ENCODE measurements at places on chromosomes 2 and 18. TPM values are rescaled to one million over a fixed set of nuclear protein-coding genes. Genes with fewer than 3 reads are reported as not detected.

The NGEF gene
- 10.1 TPM for polyA plus RNA-seq

The STARD6 gene
- polyA plus RNA-seq: not detected

The TBC1D8 gene
- polyA plus RNA-seq: 7.8 TPM

The FSHR gene
- polyA plus RNA-seq: not detected

The BMP10 gene
- not detected for polyA plus RNA-seq

The SYT4 gene
- 2.4 TPM for polyA plus RNA-seq

The C2orf78 gene
- polyA plus RNA-seq: not detected

The HNMT gene
- 36.1 TPM for polyA plus RNA-seq

The RABL2A gene
- 34.4 TPM for polyA plus RNA-seq

The SLC30A3 gene
- 1.3 TPM for polyA plus RNA-seq

The FZD7 gene
- polyA plus RNA-seq: 1.5 TPM

GRCh38 chr18:62651276-62652056 is 63.9 kb upstream of the PHLPP1 start:
- DNase-seq: no peak

GRCh38 chr2:53854678-53855077 is 5.1 kb downstream of the GPR75 start:
- DNase-seq: no peak

DNA sequence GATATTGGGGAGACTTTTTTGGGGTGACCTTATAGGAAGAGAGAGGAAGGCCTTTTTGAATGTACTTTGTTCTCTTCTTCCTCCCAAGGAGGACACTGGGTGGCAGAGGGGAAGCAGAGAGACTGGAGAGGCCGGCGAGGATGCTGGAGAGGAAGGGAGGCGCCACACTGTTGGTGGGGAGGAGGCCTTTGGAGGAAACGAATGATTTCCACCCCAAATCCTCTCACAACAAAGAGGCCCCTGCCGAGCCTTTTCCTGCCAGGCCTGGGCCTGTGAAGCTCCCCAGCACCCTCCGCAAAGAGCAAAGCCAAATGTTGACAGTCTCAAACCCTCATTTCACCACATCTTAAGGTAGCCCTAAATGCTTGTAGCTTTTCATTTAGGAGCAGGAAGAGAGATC is 59.0 kb upstream of the UPP2 start:
- no peak for DNase-seq

DNA sequence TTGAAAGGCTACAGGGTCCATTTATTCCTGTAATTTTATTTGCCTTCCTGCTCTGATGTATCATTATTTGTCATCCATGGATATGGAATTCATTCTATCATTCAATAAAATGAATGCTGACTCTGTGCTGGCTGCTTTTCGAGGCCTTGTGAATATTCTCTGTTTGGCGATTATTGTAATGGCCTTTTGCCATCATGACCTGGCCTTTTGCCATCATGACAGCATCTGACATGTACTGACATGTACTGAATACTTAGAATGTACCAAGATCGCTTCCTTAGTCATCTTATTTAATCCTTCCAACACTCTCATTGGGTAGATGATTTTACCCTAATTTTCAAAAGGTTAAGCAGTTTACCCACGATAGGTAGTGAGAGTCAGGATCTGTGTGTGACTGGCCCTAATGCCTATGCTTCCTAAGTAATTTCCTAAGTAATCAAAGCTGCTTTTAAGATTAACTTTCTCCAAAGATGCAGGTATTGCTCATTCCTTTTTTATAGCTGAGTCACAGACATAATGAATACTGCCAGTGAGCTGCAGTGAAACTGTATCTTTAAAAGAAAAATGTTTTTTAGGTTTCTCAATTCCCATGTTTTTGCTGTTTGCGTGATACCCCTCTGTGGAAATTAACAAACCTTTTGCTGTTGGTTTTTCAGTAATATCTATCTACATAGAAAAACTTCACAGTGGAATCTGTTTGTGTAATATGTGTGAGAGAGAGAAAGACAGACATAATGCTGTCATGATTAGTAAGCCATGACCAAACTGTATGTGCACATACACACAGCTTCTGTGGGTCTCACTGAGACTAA is 127.8 kb downstream of the CERS6 start:
- DNase-seq: peak; percentile 70

- DNase-seq: no peak
Observed at GRCh38 chr18:13363359-13363758, 144.8 kb downstream of the LDLRAD4 start.

DNA sequence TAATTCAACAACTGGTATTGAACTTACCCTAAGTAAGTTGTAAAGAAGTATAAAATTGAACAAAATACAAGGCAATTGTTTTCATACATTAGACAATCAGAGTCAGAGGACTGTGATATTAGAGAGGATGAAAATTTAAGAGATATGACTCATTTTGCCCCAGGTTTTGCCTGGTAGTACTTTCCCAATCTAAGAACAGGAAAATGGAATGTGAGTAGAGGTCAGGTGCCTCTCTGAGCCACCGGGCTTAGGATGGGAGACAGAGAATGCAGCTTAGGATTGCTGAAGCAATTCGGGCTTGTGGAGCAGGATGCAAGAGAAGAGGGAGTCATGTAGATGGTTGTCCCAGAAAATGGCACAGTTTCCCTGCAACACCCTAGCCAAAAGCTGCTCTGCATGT is 219.7 kb upstream of the CHST9 start:
- DNase-seq: no peak

GRCh38 chr2:232365621-232366321 is 12.8 kb upstream of the ALPP start:
- no peak for DNase-seq

GRCh38 chr2:208334230-208334629 is 68.2 kb downstream of the PIKFYVE start:
- no peak for DNase-seq

GRCh38 chr2:170202437-170202836 is 24.5 kb downstream of the MYO3B start:
- DNase-seq: no peak

DNA sequence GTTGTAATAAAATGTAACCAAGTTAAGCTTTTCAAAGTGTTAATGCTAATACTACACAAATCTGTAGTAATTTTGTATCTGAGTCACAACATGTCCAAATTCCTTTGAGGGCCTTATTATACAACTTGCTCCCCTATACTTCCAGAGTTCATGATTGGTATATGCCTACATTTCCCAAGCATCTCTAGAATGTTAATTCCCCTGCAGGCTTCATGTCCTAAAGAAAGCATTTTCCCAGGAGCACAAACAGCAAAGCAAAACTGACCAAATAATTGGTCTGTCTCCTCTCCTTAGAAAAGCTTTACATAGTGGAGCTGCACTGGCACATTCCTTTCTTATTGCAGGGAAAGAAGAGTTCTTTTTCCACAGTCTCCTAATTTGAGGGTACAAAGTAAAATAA is 3.7 kb downstream of the ALS2 start:
- DNase-seq: no peak

DNA sequence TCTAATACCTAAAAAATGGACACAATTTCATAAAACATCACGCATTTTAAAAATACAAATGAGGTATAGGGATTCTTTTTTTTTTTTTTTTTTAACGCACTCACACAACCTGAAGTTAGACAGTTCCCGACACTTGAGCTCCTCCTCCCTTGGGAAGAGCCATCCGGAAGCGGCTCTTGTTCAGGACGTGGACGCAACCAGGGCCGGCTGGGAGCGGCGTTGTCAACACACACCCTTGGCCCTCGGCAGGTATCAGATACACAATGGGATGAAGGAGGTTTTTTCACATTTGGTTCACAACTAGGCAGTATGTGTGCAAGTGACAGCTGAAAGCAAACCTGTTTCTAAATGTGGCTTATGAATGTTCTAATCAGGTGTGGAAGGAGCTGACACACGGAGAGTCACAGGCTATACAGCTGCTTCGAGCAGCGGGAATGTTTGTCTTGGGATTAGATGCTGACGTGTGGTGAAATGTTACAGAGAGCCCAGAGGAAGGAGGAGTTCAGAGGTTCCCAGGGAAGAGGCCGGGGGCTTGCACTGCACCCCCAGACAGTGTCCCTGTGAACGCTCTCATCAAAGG is 111.1 kb downstream of the PXDN start:
- DNase-seq: no peak

DNA sequence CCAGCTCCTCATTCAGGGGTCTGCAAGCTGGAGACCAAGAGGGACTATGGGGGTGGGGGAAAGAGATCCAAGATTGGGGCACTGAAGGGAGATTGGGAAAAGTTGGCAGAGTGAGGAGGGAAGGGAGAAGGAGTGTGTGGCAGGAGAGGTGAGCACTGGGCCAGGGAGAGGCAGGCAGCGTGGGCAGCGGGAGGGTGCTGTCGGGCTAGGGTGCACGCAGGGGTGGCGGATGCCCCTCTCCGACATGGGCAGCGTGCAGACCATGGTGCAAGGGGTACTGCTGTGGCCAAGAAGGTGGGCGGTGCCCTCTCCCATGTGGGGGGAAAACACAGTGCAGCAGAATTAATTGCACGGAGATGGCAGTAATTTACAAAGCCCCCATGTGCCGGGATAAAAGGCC is 74.1 kb downstream of the CELF4 start:
- no peak for DNase-seq

GRCh38 chr2:170224692-170225294 is 46.8 kb downstream of the MYO3B start:
- DNase-seq: peak; percentile 60

- DNase-seq: no peak
Observed at GRCh38 chr2:121519732-121520640, 10.7 kb upstream of the RNU4ATAC start.

DNA sequence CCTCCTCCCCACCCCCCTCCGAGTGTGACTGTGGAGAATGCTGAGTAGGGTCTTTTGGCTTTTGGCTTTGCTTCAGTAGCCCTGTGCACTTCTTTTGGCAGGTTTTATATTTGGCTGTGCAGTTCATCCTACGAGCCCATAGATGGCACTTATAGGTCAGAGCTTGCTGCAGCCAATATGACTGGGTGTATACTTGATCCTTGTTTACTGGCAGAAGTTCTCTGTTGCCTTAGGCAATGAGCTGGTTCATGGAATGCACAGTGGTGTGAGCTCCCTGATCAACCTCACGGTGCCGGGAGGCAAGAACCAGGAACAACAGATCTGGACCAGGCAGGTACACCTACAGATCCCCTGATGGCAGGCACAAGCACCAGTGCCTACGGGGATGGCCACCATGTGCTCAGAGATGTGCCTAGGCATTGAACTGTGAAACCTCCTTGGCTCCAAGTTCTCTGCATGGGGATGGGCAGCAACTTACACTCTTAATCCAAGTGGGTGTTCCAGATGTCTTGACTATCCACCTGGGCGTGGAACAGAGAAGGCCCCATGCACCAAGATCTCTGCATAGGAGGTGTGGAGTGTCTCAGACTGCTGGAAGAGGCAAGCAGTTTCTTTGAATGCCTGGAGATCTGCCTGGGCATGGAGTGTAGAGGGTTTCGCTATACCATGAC is 190.4 kb downstream of the KIAA1328 start:
- no peak for DNase-seq

GRCh38 chr2:141482697-141483096 is 648.1 kb downstream of the LRP1B start:
- DNase-seq: no peak

GRCh38 chr2:9336576-9337314 is 86.6 kb downstream of the ITGB1BP1 start:
- peak; percentile 40 for DNase-seq

DNA sequence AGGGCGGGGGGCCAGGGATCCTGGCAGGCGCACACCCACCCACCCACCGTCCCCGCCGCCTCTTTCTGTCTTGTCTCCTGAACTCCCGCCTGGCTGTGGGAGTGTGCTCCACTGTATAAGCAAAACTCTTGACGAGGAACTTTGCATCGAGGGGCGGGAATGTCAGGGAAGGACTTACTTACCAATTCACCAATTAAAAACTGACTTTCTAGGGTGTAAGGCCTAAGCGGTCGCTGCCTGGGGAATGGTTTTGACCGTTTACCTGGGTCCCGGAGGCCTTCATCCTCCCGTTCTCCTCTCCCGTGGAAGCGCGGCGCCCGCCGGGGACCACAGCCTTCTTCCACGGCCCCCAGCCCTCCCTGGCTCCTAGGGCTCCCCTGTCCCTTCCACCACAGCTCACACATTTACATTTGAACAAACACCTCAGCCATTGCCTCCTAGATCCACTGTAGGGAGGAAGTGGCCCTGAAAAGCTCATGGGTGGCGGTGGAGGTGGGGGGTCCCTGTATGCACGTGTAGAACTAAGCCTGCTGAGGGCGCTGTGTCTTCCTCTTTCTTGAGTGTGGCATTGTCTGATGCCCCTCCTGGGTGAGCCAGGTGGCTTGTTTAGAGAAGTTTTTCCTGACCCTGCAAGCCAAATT is 8.9 kb downstream of the ASIC4 start:
- no peak for DNase-seq

DNA sequence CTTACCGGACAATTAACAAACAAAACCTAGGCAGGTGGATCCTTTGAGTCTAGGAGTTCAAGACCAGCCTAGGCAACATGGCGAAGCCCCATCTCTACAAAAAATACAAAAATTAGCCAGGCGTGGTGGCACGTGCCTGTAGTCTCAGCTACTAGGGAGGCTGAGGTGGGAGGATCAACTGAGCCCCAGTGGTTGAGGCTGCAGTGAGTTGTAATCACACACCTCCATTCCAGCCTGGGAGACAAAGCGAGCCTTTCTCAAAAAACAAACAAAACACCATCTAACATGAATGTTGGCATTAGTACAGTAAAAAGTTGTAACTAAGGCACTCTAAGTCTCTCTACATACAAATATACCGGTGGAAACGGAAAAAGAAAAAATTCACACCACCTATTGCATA is 5.3 kb downstream of the SP3 start:
- no peak for DNase-seq

DNA sequence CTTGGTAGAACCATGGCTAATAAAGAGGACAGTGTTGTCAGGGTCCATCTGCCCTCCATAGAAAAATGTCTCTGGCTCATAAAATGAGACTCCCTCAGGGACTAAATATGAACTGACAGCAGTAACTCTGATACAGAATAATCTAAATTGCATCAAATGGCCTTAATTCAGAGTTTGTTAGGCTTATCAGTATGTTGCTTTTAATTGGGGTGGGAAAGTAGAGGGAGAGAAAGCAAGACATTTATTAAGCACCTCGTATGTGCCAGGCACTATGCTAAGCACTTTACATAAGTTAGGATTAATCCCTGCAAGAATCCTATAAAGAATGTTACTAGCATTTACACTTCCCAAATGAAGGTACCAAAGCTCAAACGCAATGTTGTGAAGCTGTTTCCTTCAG is 115.2 kb downstream of the MMADHC start:
- no peak for DNase-seq

DNA sequence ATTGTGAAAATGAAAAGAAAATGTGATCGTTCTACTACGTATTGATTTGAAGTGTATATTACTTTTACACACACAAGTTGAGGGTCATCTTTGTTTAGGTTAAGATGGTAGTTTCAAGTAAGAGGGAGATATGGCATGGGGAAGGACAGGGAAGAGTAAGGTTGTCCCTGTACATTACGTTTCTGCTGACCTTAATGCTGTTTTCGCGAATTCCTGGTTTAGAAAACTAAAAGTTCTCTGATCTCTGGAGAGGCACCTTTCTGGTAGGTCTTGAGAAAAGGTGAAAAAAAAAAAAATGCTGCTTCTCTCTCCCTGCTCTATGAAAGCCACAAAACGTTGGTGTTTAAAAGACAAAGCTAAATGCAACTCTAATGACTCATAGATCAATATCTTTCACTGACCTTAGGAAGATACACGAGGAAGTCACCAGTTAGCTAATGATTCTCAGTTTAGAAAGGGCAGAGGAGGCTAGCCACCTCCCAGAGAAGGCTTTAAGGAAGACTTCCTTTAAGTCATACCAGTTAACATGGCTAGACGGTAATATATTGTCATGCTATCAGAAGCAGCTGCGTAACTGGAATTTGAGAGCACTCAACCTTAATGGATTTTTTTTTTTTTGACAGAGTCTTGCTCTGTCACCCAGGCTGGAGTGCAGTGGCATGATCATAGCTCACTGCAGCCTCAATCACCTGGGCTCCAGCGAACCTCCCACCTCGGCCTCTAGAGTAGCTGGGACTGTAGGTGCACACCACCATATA is 13.2 kb downstream of the TXNDC2 start:
- peak; percentile 38 for DNase-seq

All from adrenal gland (tissue), 19 donors.